ENCODE measurements at places on chromosomes 7 and 10. TPM values are rescaled to one million over a fixed set of nuclear protein-coding genes. Genes with fewer than 3 reads are reported as not detected.

Gene RBP4
- not detected for total RNA-seq

Gene TAS2R3
- 0.88 TPM for total RNA-seq

Gene GIMAP6
- total RNA-seq = not detected

Gene GRK5
- total RNA-seq = 1.1 TPM

Gene AEBP1
- total RNA-seq = 49.1 TPM

Gene NXPH1
- 0.11 TPM for total RNA-seq

Gene SPDYE2
- total RNA-seq = not detected

Gene OPN4
- total RNA-seq = not detected

Gene DPYSL4
- 26.3 TPM for total RNA-seq

Gene HOXA11
- not detected for total RNA-seq

Gene TMEM270
- total RNA-seq = not detected

Gene OSBPL3
- total RNA-seq = 8.6 TPM

- DNase-seq = no peak
- H3K36me3 ChIP-seq = no peaks in the 10 kb centered on the region
- H3K27ac ChIP-seq = no peak overlapping the region
- H3K4me3 ChIP-seq = no peak overlapping the region
Measured at GRCh38 chr10:70662362-70663220, 9.7 kb upstream of the ADAMTS14 start.

DNA sequence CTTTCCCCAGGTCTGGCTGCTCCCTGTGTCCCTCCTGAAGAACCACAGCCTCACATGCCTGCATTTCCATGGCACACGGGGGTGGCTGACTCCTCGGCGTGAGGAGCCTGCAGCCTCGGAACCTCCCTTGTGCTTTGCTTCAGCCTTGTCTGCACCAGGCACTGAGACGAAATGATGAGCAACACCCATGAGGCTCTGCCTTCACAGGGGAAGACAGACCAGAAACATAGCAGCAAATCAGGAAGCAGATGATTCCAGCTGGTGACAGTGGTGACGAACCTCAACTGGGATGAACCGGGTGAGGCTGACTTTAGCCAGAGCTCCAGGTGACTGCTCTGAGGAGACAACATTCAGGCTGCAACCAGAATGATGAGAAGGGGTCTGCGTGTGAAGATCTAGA, 84.5 kb upstream of the SMNDC1 start:
- H3K27ac ChIP-seq = no peak overlapping the region
- no peaks in the 10 kb centered on the region for H3K27me3 ChIP-seq
- DNase-seq = no peak
- peaks cover 6% of the 10 kb centered on the region for H3K4me1 ChIP-seq
- H3K4me3 ChIP-seq = no peak overlapping the region
- no peaks in the 10 kb centered on the region for H3K36me3 ChIP-seq

- no peak overlapping the region for H3K4me3 ChIP-seq
- H3K27ac ChIP-seq = no peak overlapping the region
- no peak for DNase-seq
- peaks cover 6% of the 10 kb centered on the region for H3K4me1 ChIP-seq
Measured at GRCh38 chr7:70419526-70420380, 712.2 kb upstream of the GALNT17 start.

- no peak overlapping the region for H3K27ac ChIP-seq
- H3K4me1 ChIP-seq = no peaks in the 10 kb centered on the region
- H3K27me3 ChIP-seq = no peaks in the 10 kb centered on the region
- DNase-seq = no peak
Measured at GRCh38 chr10:15155978-15156656, 12.4 kb downstream of the NMT2 start.

DNA sequence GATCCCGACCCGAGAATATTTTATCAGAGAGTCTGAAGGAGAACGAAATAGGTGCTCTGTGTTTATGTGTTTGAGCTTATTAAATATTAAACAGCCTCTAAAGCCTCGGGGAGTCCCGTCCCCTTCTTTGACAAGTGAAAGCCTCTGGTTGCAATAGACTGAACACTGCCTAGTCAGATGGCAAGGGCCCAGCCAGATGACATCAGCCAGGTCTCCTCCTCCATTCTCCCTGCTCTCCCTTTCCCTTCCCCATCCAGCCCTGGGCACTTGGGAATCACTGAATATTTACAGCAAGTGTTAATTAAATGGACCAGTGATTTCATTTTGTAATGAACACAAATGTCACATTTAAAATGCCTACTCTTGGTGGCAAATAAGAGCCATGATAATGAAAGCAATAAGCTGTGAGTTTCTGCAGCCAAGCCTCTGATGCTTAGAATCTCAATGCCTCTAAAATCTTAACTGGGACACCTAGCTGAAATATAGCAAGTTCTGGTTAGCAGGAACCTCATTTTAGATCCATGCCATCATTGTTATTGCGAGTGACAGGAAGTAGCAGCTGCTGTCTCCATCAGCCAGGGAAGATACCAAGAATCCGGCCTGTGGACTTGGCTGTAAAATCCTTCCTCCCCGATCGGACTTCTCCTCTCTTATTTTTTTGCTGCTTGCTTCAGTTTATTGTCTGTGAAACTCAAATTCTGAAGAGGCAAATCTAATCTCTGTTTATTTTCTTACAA, 202.1 kb downstream of the PRPF18 start:
- H3K36me3 ChIP-seq = peaks cover 9% of the 10 kb centered on the region
- no peak overlapping the region for H3K27ac ChIP-seq
- DNase-seq = no peak

DNA sequence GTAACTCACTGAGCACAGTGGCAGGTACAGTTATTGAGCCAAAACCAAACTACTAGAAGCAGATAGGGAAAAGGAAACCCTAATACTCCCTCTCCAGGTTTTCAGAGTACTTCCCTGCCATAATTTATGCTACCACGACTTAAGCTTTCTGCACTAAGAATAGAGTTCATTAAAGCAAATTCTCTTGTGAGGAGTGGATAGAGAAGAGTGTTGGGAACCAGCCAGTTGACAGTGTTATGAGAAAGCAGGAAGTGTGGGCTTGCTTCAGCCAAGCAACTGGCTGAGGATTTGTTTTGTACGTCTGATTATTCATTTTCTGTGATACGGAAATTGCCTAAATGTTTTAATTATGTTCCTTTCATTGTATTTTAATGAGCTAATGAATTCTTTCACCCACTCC, 280.5 kb downstream of the KIF20B start:
- H3K36me3 ChIP-seq = no peaks in the 10 kb centered on the region
- peaks cover 48% of the 10 kb centered on the region for H3K27me3 ChIP-seq
- no peak overlapping the region for H3K27ac ChIP-seq

- no peak overlapping the region for H3K4me3 ChIP-seq
- no peak for DNase-seq
- H3K27me3 ChIP-seq = peaks cover 21% of the 10 kb centered on the region
- no peak overlapping the region for H3K27ac ChIP-seq
- H3K36me3 ChIP-seq = no peaks in the 10 kb centered on the region
Measured at GRCh38 chr10:122466951-122467381, 5.6 kb downstream of the HTRA1 start.

GRCh38 chr7:134932707-134933370, 53.5 kb upstream of the AGBL3 start:
- H3K4me3 ChIP-seq = no peak overlapping the region
- no peak for DNase-seq
- H3K27me3 ChIP-seq = no peaks in the 10 kb centered on the region
- H3K36me3 ChIP-seq = peaks cover 55% of the 10 kb centered on the region

DNA sequence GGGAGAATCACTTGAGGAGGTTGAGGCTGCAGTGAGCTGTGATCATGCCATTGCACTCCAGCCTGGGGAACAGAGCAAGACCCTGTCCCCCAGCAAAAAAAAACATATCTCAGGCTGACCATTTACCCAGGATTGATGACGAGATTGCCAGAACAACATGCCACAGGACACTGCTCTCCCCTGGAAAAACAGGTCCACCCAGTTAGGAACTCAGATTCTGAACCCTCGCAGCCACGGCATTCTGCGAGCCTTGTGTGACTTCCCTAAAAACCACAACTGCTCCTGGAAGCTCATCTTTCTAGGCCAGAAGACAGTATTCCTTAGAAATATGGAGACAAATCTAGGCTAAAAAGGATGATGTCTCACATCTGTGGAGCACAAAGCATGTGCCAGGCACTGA, 42.1 kb upstream of the SH2B2 start:
- no peak for DNase-seq
- H3K27me3 ChIP-seq = no peaks in the 10 kb centered on the region
- no peak overlapping the region for H3K27ac ChIP-seq
- H3K36me3 ChIP-seq = peaks cover 10% of the 10 kb centered on the region
- no peaks in the 10 kb centered on the region for H3K4me1 ChIP-seq

- peak overlapping the region; percentile 96 for H3K4me3 ChIP-seq
- H3K27ac ChIP-seq = no peak overlapping the region
- no peaks in the 10 kb centered on the region for H3K27me3 ChIP-seq
- peaks cover 20% of the 10 kb centered on the region for H3K36me3 ChIP-seq
Measured at GRCh38 chr10:1048349-1048731, 579 bp downstream of the IDI1 start.

- no peaks in the 10 kb centered on the region for H3K4me1 ChIP-seq
- no peak overlapping the region for H3K4me3 ChIP-seq
- no peak overlapping the region for H3K27ac ChIP-seq
Measured at GRCh38 chr7:46318276-46318675, 397.2 kb upstream of the IGFBP3 start.

GRCh38 chr10:80520661-80521470, 16.8 kb upstream of the SH2D4B start:
- no peaks in the 10 kb centered on the region for H3K27me3 ChIP-seq
- H3K27ac ChIP-seq = no peak overlapping the region
- H3K36me3 ChIP-seq = peaks cover 32% of the 10 kb centered on the region
- H3K4me3 ChIP-seq = no peak overlapping the region
- H3K4me1 ChIP-seq = peaks cover 2% of the 10 kb centered on the region

GRCh38 chr10:129375171-129375570, 91.9 kb upstream of the MGMT start:
- H3K4me3 ChIP-seq = no peak overlapping the region
- H3K27ac ChIP-seq = no peak overlapping the region
- H3K36me3 ChIP-seq = no peaks in the 10 kb centered on the region
- no peaks in the 10 kb centered on the region for H3K4me1 ChIP-seq

DNA sequence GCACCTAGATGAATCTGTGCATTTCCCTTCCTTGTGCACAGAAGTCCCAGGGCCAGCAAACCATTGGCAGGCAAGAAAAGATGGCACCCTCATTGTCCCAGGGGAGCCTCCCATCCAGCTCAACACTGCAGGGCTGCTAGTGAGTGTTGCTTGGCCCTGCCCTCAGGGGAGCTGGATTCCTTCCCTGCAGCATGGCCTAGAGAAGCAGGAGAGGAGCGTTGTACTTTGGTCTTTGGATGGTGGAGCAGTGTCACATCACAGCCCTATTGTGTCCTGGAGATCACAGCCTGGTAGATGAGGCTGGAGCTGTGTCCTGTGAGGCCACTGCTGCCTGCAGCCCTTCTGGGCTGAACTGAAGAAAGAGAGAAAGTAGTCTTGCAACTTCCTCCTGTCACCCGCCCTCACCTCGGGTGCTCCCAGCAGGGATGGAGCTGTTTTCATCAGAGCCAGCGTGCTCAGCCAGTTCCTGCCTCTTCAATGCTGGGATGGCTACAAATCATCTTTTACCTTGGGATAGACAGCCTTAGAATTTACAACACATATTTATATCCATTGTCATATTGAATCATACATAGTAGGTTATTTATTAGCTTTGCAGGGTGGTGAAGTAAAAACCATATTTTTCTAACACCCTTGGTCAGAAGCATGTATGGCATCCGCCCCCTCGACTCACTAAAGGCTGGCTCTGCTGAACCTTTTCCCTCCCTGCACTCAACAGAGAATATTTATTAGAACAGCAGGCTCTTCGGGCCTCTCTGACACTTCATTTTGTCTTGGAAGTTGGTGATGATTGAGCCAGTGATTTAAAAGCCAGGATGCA, 43.1 kb upstream of the FAM180A start:
- H3K4me3 ChIP-seq = no peak overlapping the region
- no peaks in the 10 kb centered on the region for H3K27me3 ChIP-seq
- no peak overlapping the region for H3K27ac ChIP-seq
- H3K36me3 ChIP-seq = 0 out of 2 replicates have a peak, but pooled peaks cover 6% of the 10 kb centered on the region

DNA sequence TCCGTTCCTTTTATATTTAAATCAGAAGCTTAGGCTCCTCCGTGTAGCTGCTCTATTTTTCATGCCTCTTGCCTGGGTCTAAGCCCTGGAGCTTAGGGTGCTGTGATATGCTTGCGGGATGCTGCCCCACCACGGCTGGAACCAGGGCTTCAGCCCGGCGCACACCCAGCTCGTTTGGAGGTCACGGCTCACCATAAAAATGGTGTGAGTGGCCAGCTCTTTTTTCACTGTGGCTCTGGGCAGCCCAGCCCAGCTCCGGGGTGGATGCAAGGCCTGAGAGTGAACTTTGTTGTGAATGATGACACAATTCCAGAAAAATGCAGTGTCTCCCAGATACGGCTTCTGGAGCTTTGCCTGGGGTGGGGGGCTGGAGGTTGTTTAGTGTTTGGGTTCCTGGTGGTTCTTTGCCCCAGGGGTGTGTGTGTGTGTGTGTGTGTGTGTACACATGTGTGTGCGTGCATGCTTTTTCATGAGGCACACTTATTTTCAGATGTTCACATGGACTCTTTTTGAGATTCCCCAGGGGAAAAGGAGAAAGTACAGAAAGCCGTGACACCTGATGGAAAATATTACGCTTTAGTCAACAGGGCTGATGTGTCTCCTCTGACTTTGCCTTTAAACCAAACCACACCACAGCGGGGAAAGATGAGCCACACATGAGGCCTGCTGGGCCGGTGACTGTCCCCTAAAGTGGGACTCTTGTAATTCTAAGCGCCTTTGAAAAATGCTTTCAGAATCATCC, 46.2 kb downstream of the GRK5 start:
- H3K4me3 ChIP-seq = no peak overlapping the region
- DNase-seq = no peak
- peaks cover 5% of the 10 kb centered on the region for H3K27me3 ChIP-seq
- H3K27ac ChIP-seq = no peak overlapping the region

- H3K36me3 ChIP-seq = peaks cover 28% of the 10 kb centered on the region
- H3K27ac ChIP-seq = no peak within 1 kb of the TSS
- H3K27me3 ChIP-seq = no peaks in the 10 kb centered on the region
- peak within 1 kb of the TSS; percentile 86 for H3K4me3 ChIP-seq
- DNase-seq = peak; percentile 92
Measured at GRCh38 chr10:128125944-128126764, at the start of gene MKI67. Gene MKI67, minus strand, starts transcription at chr10:128126423. Its CDS starts 756 bp downstream, at chr10:128125667.

- H3K36me3 ChIP-seq = peaks cover 14% of the 10 kb centered on the region
- no peaks in the 10 kb centered on the region for H3K4me1 ChIP-seq
- DNase-seq = no peak
Measured at GRCh38 chr7:105325216-105325904, 63.4 kb downstream of the SRPK2 start.

GRCh38 chr7:151888079-151889067, 11.5 kb upstream of the PRKAG2 start:
- no peak for DNase-seq
- no peaks in the 10 kb centered on the region for H3K36me3 ChIP-seq
- no peak overlapping the region for H3K4me3 ChIP-seq
- H3K27ac ChIP-seq = no peak overlapping the region
- no peaks in the 10 kb centered on the region for H3K4me1 ChIP-seq

DNA sequence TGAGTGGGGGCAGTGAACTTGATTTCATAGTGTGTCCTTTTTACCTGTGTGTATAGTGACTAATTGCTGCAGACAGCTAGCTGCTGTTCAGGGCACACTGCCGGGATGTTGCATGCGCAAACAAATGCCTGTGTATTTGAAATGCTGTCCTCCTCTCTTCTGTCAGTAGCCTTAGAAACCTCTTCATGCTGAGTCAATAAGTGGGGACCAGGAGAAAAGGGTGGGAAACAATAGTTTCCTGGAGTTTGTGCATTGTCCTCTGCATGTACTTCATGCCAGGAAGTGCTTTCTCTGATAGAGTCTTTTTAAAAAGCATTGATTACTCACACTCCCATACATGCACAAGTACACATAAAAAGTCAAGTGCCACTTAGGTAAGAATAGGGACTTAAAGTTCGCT, 1183.7 kb upstream of the CELF2 start:
- no peaks in the 10 kb centered on the region for H3K36me3 ChIP-seq
- no peak for DNase-seq
- H3K27ac ChIP-seq = no peak overlapping the region
- H3K27me3 ChIP-seq = no peaks in the 10 kb centered on the region
- no peak overlapping the region for H3K4me3 ChIP-seq

Data from H9 (cell line).